Left lung (tissue), 14 donors: ENCODE measurements at places on chromosomes 16 and 17. TPM values are rescaled to one million over a fixed set of nuclear protein-coding genes. Genes with fewer than 3 reads are reported as not detected.

KRTAP4-1 gene
- not detected for total RNA-seq

ABHD15 gene
- total RNA-seq = 10.9 TPM

SLC13A2 gene
- total RNA-seq = not detected

SHISA9 gene
- 0.03 TPM for total RNA-seq

GNAO1 gene
- total RNA-seq = 1.3 TPM

CHD9 gene
- total RNA-seq = 73.9 TPM

LHX1 gene
- total RNA-seq = not detected

CLEC18A gene
- total RNA-seq = 1.8 TPM

METRNL gene
- total RNA-seq = 53.0 TPM

SMIM36 gene
- not detected for total RNA-seq

- DNase-seq = no peak
These were observed 51.6 kb downstream of the PRKCA start for GRCh38 chr17:66353937-66354401.

DNA sequence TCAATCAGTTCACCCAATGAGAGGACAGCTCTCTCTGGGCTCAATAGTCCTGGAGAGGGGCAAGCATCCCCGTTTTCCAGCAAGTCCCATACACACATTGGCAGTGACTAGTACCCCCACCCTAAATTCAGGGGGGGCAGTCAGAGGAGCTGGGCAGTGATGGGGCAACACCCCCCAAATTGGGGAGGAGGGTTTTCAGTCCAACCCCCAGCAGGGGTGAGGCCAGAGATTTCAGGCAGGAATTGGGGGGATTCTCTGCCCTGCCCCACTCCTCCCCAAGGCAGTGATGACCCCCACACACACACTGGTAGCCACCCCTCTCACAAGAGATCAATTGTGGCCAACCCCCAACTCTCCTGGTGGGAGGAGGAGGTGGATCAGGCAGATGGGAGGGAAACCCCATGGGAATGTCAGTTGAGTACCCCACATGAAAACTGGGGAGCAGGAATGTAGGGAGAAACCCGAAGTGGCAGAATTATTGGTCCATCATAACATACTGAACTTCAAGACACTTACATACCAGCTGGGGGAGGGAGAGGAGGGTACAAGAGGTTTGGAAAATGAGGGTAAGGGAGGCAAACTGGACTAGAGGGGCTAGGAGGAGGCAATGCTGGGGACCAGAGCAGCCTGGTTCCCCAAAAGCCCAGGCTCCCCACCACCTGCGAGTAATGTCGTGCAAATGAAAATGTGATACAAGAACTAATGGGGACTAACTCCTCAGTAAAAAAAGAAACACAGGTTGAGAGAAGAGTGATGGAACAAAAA, 3.1 kb downstream of the VAMP2 start:
- DNase-seq = no peak

DNA sequence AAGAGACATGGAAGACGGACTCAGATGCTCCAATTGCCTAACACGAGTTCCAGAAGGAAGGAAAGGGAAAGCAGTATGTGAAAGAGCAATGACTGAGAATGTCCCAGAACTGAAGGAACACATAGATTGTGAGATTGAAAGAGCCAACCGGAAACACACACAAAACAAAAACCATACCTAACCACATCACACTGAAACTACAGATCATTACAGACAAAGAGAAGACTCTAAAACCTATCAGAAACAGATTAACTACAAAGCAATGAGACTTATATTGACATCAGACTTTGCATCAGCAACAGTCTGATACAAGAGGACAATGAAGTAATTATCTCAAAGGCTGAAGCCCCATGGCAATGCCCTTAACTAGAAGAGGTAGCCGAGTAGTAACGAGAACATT, 45.6 kb upstream of the CLEC18B start:
- DNase-seq = no peak

- DNase-seq = no peak
These were observed 10.0 kb upstream of the BEAN1 start for GRCh38 chr16:66416939-66417700.

- no peak for DNase-seq
These were observed 27.7 kb downstream of the USP7 start for GRCh38 chr16:8935989-8936388.

- DNase-seq = peak; percentile 40
These were observed 351.2 kb downstream of the SEC14L1 start for GRCh38 chr17:77491921-77492445.

DNA sequence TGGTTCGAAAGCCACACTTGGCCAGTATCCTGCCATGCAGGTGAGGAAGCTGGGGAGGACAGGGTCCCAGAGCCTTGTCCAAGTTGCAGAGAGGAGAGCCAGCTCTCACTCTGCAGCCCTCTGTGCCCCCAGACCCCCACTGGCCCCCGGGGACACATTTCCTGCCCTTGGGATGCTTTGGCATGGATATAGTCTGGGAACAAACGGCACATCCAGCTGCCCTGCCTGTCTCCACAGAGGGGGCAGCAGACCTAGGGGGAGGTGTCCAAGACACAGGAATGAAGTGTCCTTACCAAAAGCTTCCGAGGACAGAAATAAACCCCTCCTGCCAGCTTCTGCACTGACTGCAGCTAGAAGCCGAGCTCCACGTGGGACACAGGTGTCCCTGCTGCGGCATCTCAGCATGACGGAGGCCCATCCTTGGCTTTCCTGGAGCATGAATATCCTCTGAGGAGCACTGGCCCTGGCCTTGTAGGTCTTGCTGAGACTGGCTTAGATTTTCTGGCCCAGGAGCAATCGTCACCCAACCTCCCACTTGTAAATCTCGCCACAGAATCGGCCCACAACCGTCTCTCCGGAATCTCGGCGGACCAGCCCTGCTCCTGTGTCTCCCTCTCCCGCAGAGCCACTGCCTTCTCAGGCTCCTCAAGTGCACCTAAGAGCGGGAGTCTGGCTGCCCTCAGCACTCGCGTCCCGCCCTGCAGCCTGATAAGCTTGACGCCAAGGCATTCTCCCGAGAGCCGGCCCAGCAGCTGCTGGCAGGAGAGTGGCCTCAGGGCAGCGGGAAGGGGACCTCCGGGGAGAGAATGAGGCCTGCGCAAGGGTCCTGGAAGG, 1.1 kb upstream of the CAPN15 start:
- no peak for DNase-seq

GRCh38 chr16:80997139-80997798, 9.4 kb downstream of the CMC2 start:
- DNase-seq = no peak

GRCh38 chr16:28014851-28015250, 48.7 kb downstream of the GSG1L start:
- DNase-seq = no peak

DNA sequence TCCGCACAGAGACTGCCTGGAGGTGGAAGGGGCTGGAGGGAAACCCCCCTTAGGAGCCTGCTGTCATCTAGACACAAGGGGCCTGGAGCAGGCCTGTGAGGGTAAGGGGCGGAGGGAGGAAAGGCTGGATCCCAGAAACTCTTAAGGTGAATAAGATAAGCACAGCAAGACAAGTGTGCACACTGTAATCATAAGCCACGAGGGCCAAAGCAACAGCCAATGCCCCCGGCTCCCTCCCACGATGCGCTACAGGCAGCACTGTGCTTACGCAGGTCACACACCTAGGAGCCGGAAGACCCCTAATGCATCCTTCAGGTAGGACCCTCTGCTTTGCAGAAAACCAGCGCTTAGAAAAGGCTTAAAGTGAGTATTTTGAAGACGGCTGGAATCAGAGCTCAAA, 24.6 kb downstream of the ZFHX3 start:
- no peak for DNase-seq

DNA sequence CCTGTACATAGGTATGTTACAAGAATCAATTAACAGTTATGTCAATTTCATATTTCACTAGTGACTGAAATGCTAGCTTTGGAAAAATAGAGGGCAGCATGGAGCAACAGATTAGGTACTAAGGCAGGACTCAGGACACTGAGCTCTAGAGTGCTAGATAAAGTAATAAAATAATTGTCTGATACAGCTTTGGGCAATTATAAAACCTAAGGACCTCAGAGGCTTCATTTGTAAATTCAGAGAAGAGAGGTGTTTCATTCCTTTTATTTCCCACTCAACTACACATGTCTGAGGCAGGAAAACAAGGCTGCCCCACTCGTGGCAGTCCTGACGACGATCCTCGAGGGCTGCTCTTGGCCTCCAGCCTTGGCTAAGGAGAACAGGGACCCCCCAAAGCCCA, 81.5 kb downstream of the CA4 start:
- DNase-seq = no peak

- DNase-seq = no peak
These were observed 6.1 kb downstream of the THUMPD1 start for GRCh38 chr16:20735490-20735889.

DNA sequence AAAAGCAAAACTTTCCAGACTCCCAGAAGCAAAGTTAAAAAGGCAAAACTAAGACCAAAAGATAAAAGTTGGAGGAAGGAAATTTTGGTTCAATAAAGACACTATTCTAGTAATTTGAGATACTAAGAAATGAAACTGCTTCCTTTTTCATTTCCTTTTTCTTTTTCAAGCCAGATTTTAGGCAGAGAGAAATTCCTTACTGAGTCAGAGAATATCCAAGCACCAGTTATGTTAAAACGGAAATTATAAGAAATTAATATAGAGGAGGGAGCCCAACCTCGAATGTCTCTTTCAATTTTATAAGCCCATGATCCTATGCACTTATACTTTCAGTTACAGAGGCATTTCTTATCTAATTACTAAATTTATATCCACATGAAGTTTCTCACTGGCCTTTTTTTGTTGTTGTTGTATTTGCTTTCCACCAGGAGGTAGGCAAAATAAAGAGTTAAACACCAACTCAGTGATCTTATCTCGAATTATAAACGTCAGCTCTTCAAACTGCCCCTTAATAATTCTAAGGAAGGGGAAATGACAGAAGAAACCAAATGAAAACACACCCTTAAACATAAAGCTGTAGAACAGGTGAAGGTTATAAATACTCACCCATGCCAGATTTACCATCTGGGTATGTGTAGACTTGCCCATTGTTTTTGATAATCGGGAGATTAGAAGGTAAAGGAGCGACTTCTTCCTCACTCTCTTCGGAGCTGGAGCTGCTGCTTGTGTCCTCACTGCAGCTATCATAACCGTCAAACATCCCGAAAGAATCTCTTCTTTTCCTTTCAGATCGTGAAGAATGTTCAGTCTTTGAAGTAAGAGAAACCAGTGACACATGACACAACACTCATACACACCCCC, 35.2 kb downstream of the MBTD1 start:
- no peak for DNase-seq

DNA sequence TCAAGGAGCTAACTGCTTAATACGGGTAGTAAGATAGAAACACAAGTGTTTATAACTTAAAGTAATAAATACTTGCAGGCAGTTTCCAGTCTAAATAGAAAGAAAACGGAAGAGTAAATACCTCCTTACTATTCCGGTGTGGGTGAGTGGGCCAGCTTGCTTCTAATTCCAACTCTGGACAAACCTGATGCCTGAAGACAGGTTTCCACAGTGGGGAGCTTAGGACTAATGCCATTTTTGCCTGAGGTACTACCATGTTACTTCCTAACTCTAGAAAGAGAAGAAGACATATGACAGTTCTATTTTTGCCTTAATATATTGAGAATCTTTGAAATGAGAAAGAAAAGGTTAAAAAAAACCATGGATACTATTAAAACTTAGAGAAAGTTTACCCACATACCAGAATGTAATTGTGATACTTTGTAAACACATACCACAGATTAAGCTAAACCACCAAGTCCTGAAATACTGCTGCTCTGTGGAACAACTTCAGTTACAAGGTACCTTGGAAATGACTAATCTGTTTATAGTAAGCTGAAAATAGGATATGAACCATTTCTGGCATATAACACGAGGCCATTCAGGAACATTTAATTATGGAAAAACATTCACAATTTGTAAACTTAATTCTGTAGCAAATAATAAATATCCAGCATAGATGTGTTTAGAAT, 70.2 kb downstream of the ZZEF1 start:
- DNase-seq = no peak

- no peak for DNase-seq
These were observed 20.2 kb downstream of the CRISPLD2 start for GRCh38 chr16:84839956-84840355.

- DNase-seq = no peak
These were observed 1.3 kb upstream of the HOXB4 start for GRCh38 chr17:48579471-48579759.

- DNase-seq = peak; percentile 57
These were observed 6.7 kb downstream of the SMIM5 start for GRCh38 chr17:75639771-75640555.

DNA sequence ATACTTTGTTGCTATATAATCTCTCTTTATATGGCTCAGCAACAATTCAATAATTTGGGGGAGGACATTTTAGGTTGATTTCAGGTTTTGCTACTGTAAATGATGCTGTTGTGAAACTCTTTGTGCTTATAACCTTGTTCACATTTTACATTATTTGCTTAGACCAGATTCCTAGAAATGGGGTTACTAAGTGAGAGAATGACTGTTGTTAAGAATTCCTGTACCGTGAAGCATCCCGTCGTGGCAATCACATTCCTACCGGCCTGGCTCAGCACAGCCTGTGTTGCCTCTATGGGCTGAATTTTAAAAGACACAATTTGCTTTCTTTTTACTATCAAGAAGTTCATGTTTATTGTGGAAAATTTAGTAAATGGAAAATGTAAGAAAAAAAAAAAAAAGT, 31.4 kb downstream of the B9D1 start:
- DNase-seq = peak; percentile 18

GRCh38 chr17:47802341-47803022, 19.1 kb downstream of the OSBPL7 start:
- no peak for DNase-seq

DNA sequence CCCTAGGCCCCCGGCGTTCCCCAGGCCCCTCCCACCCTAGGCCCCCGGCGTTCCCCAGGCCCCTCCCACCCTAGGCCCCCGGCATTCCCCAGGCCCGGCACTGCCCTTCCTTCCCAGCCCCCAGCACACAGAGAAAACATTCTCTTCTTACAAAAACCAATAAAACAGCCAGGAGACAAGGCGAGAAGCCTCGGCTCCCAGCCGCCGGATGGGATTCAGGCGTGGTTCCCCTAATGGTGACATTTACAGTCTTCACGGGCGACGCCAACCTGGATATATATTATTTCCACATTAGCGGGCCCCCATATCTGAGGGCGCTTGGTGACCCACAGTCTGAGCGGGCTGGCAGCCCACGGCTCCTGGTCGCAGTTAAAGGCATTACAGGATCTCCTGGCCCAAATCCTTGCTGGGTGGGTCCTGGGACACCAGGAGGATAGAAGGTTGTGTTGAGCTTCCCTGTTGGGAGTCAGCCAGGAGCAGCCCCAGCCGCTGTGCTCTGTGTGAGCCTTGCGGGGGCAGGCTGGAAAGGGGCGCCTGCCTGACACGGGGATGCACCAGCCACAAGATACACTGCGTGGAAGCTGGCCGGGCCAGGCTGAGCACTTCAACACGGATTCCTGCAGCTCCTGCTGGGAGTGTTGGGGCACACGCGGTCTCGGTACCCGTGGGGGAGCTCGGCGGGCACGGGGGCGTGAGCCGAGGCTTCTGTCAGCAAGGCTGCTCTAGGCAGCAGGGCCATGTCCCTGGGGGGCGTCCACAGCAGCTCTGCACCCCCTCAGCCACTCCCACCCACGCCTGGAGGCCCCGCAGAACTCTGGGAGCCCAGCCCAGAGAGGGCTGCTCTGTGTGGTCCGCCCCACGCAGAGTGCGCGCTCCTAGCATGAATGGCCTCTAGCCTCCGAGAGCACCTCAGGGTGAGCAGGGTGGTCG, 83.7 kb downstream of the LMF1 start:
- no peak for DNase-seq
